ENCODE measurements at places on chromosomes 5 and 9.
A peak's percentile ranks its signal among the peaks of the same experiment; 100 is the strongest.

GRCh38 chr5:77076961-77077828 is 9.9 kb downstream of the ZBED3 start:
- peak; percentile 77 for DNase-seq

- DNase-seq = no peak
These were observed 302.9 kb downstream of the CEMIP2 start for GRCh38 chr9:71465392-71465791.

DNA sequence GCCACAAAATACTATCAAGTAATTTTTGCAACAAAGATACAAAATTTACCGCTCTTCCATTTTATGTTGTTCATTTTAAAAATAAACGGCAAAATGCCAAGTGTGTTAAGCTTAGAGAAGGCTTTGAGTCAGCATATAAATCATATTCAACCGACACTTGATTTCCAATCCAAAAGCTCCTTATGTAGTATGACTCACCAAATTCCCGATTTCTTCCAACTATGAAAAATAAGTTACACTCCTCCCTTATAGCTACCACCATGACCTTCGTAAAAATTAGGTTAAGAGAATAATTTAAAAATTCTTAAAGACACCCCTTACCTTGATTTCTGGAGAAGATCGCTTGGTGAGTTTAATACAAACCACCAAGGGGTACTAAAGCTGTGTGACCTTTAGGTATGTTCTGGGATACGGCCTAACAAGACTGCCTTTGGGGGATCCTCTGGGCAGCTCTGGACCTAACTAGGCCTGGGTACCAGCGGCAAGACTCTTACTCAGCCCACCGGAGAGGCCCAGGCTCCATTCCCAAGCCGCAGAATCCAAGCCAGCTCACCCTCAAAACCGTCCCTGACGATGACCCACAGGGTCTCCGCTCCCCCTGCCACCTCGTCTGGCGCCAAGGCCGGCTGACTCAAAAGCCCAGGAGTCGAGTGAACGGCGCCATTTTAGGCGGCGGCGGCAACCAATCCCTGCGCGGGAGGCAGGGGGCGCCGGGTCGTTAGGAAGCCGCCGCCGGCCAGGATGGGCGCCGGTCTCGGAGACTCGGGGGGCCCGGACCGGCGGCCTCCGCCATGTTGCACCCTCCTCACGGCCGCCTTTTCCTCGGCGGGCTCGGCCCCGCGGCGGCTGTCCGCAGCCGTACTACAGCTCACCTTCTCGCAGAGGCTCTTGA is 739 bp downstream of the PPP2CA start:
- DNase-seq = peak; percentile 70

DNA sequence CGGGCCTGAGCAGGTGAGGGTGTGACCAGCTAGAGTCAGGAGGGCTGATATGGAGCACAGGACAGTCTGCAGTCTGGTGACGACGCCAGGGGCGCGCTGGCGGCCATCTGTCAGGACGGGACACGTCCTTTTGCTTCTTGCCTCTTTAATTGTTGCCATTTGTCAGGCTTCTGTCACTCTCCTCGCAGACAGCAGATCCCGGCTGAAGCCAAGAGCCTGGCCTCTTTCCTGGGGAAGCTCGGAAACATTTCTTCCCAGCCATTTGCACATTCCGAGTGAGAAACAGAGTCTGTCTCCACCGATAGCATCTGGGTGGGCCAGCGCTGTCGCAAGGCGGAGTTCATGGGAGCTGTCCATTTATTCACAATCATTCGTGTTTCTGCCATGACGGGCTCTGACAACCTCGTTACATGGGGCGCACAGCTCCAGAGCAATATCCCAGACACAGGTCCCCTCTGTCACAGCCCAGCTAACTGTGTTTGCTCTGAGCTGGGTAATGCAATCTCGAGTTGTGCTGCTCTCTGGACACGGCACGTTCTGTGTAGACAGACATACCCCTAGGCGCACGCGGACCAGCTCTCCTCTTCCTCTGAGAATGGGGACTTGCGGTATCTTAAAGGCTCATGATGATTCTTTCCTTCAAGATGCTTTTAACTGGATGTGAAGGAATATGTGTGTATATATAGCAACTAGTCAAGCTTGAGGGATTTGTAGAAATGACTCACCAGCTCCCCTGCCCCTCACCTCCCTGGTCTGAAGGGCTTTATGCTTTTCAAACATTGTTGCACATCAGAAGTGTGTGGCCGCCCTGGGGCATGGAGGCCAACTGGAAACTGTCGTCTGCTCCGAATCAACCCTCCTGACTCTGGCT is 105.3 kb upstream of the FCN2 start:
- no peak for DNase-seq

- no peak for DNase-seq
These were observed 67.4 kb downstream of the CHSY3 start for GRCh38 chr5:129971714-129972113.

GRCh38 chr9:98940276-98940675 is 3.4 kb upstream of the COL15A1 start:
- no peak for DNase-seq

GRCh38 chr9:69168709-69169217 is 5.3 kb upstream of the TJP2 start:
- peak; percentile 73 for DNase-seq

DNA sequence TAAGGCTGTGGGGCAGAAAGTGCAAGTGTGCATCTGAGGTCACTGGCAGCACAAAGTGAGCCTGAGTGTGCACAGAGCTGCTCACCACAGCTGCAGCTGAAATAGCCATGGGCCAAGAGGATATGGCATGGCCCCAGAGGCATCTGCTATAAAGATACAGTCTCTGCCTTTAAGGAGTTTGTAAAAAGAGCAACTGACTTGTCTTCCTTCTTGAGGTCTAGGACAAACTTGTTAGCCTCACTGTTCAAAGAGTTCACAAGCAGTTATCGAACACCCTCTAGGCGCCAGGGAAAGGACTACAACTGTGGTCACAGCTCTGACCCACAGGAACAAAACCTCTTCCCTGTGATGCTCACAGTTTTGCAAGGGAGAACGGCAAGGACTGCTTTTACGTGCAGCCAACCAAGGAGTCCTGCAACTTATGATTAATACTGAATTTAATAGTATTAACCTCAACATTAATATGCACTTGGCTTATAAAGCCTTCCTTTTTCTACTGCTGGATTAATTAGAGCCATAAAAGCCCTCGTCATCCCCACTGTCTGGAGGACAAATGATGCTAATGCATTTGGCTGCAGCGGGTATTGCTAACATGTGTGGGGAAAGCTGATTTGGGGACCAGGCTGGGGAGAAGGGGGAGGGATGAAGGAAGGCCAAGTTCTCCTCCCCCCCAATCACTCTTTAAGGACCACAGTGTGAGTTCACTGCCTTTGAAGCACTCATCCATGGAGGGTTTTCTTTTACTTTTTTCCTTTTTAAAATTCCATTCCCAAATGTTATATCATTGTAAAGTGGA is 189.8 kb upstream of the TRIM32 start:
- DNase-seq = no peak

DNA sequence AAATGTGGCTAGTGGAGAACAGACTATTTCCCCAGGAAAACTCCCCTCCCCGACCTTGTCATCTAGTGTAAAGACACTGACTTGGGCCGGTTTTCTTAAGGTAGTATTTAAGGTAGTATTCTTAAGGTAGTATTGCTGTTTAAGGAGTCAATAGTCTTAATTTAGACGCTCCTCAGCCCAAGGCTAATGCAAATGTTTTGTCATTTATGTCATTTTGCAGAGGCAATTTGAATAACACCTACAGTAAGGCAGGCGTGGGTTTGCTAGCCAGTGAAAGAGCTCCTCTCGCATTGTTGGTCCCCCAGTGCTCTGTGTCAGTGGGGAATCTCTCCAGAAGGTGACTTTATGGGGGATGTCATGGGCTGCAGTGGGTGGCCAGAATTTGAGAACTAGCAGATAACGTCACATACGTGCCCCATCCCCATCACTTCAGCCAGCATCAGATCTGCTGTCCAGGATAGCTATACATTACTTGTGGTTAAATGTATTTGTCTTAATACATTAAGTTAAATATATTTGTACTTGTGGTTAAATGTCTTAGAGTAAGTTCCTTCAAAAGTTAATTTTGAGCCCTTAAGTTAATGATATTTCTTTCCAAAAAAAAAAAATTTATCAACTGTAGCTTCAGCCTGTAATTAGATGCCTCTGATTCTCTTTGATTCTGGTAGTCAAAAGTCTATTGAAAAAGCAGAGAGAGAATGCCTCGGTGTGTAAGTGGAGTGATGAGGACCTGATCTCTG is 2.6 kb downstream of the PPP1R26 start:
- DNase-seq = no peak

DNA sequence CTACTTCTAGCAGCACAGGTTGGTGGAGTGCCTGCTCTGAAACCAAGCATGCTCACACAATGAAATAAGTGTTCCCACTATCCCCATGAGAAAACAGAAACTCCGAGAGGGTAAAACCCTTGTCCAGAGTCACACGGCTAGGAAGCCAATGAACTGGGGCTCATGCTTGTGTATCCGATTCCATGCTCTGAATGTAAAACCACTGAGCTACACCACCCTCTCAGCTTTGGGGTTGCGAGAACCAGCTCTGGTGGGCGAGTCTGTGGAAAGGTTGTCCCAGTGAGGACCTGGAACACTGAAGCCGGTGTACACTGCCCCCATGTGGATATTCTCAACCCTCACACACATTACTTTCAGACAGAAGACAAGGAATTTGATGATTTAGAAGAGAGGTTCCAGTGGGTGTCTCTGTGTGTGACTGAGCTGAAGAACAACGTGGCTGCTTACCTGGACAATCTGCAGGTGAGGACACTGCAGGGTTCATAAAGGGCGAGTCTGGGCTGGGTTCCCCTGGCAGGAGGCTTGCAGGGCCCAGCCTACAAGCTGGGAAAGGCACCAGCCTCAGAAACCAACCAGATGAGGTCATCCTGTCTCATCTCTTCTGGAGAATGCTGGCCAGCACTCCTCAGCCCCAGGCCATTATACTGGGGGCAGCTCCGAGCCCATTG is 37.4 kb downstream of the ARHGEF37 start:
- DNase-seq = no peak

DNA sequence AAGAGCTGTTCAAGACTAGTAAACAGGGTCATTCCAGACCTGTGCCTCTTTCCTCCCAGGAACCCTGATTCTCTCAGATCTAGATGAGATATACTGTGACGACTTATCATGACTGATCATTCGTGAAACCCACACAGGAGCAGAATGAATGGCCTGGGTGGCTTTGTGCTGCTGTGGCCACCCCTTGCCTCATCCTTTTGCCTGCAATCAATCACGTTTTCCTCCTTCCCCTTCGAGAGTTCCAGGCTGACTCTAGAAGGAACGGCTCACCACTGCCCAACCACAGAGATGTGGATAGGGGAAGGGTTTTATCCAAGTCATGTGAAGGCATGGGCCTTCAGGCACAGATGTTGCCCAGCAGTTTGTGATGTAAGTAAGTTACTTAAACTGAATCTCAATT is 5.8 kb downstream of the ANXA6 start:
- DNase-seq = peak; percentile 27

- DNase-seq = no peak
These were observed 342.2 kb downstream of the LRRC70 start for GRCh38 chr5:62920856-62921255.

- DNase-seq = no peak
These were observed 757 bp downstream of the FXN start for GRCh38 chr9:69036309-69036708.

DNA sequence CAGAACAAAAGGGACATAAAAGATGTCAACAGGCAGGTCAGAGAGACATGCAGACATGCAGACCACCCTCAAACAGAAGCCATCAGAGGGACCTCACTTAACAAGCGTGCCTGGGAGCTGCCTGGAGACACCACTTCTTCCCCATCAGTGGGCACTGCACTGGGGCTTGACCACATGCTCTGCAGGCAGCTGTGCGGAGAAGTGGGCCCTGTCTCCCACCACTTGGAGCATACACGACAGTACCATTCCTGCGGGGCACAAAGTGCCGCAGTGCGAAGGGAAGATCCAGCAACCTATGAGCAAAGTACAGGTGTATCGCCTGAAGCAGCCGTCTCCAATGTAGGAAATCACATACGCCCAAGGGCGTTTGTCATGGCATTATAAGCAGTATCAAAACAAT is 150.5 kb upstream of the FOXD4L5 start:
- no peak for DNase-seq

DNA sequence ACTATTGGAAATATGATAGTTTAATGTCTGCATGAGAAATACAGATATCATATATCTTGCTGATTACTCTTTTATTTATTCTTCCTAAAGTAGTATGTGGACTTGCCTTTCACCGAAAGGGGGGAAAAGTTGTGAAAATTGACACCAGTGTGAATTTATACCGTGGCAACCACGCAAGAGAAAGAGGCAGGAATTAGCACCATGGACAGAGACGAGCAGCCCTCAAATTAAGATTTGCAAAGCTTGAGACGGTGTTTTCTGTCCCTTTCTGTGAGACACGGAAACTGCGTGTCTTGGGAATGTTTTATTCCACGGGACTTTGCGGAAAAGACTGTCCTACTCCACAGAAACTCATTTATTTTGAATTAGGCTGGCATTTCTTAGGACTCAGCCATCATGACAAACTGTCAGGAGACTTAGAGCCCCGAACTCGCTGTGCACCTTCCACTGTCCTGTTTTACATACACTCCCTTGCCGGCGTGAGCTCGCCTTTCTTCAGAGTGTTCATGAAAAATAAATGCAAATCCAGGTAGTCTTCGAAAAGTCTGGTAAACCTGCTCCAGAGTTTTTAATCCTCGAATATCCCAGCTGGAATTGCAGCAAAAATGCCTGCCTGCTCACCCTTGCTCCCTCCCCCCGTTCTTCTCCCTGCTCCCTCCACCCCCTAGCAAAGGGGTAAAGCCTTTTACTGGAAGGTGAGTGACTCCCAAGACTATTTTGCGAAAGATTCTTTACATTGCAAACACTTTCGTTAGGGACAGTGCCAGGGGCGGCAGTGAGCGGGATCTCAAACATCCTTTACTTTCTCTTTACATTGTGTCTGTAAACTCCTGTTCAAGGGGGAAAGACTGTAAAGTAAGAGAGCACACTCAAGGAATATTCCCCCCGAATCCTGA is 3.8 kb upstream of the ELAVL2 start:
- DNase-seq = no peak

DNA sequence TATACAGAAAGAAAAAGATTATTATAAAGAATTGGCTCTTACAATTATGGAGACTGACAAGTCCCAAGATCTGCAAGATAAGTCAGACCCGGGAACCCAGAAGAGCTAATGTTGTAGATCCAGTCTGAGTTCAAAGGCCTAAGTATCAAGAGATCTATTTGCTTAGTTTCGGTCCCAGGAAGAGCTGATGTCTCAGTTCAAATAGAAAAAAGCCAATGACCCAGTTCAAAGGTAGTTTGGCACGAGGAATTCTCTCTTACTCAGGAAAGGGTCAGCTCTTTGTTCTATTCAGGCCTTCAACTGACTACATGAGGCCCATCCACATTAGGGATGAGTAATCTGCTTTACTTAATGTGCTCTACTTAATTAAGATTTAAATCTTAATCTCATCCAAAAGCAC is 128.3 kb upstream of the PLCXD3 start:
- no peak for DNase-seq

DNA sequence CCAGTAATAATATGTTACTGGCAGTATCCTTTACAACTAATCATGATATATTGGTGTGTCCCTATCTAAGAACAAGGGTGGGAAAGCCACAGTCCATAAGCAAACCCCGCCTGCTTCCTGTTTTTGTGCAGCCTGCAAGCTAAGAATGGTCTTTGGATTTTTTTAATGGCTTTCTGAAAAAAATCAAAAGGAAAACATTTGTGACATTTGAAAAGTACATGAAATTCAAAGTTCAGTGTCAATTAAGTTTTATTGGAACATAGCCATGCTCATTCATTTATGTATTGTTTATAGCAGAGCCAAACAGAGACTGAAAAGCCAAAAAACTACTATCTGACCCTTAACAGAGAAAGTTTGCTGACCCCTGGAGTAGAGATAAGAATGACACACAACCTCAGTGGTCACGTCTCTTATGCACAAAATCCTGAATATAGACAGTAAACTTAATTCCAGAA is 12.8 kb upstream of the TMEM245 start:
- DNase-seq = no peak

- peak; percentile 37 for DNase-seq
These were observed 28.0 kb upstream of the ADAM19 start for GRCh38 chr5:157603333-157604190.
